ENCODE measurements at places on chromosomes 12 and 14.
A peak's percentile ranks its signal among the peaks of the same experiment; 100 is the strongest.

DNA sequence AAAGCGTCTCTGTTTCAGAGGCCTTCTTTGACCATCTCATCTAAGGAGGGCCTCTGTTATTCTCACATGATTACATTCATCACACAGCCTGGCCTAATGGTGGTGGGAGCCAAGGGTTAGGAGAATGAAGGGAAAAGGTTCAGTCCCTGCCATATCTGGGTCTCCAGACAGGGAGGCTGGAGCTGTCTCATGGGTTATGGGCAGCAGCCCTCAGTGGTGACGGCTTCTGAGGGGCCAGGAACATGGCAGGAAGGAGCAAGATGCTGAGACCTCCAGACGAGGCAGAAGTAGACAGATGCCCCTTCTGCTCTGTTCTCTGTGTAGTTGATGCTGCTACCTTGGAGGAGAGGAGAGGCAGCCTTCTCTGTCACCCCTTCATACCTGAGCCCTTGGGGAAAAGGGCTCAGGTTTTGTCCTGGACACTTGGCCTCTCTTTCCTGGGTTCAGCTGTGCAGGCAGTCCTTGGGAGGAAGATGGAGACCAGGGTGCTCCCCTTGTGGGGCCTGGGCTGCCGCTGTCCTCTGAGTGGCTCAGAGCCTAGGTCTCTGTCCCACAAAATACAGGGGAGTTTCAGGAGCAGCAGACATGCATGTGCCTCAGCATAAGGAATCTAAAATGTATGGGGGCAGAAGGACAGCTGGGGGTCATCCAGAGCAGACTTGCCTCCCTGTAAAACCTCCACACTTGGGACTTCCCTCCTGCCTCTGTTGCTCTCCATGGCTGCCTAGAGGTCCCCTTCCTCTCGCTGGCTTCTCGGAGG lies 3.6 kb downstream of the IFI27L2 start:
- DNase-seq: no peak

GRCh38 chr12:70070494-70071007 lies 172.7 kb upstream of the CNOT2 start:
- peak; percentile 98 for DNase-seq

DNA sequence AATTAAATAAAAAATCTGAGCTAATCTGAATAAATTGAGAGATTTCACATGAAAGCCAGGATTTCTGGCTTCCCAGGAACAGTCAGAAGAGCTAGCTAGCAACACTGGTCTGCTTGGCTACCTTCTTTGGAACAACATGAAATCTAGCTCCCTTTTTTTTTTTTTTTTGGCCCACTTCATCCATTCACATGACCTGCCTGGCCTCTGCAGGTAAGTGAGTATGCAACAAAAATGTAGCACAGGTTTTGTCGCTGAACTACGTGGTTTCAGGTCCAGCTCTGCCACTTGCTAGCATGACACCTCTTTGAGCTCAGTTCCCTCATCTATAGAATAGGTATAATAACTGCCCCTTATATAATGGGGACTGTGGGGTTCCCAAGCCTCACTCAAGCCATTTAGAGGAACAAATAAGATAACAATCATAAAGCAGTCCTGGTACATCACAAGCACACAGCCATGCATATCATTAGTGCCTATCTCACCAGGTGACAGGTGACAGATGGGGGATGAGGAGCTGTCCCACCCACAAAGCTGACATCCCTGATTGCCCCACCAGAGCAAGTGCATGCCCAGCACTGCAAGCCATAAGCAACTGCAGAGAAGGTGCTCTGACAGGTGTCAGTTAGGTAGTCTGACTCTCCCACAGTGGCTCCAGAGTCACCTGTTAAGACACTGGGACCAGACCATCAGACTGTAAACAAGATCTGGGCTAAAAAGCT lies 25.6 kb downstream of the PXN start:
- DNase-seq: no peak

GRCh38 chr12:91441246-91441645 lies 258.6 kb upstream of the DCN start:
- DNase-seq: no peak

- DNase-seq: peak; percentile 53
Observed at GRCh38 chr14:54219261-54220070, 177.3 kb upstream of the CDKN3 start.

DNA sequence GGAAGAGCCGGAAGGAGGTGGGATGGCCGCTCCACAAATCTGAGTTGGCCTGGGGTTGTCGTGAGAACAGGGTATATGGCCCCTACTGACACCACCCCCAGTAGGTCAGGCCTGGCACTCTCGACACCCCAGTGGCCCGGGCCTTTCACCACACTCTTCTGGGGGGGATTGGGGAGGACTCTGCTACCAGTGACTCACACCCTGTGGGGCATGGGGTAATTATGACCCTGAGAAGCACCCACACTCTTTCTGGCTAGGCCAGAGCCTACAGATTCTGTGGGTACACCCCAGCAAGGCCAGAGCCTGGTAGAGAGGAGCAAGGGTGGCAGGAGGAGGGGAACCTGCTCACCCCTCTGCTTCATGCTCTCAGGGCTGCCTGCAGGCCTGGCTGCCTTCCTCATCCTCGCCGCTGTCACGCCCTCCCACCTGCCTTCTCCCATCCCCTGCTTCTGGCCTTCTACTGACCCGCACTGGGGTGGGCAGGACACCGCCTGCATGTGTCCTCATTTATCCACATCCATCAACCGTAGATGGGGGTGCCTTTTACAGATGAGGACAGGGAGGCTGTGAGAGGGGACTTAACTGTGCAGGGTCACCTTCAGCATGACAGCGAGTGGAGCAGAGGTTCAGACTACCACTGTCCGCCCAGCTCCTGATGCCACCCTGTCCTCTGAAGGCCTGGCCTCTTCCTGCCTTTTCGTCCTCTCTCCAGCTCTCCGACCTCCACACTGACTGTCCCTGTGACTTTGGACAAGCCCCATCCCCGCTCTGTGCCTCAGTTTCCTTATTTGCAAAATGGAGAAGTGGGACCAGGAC lies 18.4 kb downstream of the ASB2 start:
- no peak for DNase-seq

DNA sequence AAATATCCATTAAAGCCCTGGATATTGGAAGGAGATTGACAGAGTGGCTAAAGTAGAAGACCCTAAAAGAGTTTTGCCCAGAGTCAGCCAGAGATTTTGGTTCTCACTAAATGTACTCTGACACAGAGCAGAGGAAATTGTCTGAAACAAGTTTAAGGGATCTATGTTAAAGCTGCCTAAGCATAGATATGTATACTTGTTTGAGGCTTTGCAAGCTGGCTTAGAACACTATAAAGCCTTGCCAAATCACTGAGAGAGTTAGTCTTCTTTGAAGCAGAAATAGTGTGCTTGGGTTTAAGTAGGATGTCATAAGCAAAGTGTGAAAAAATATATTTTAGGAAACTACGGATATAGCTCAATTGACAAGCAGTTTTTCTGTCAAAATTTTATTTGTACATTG lies 653.5 kb downstream of the FSCB start:
- DNase-seq: no peak

DNA sequence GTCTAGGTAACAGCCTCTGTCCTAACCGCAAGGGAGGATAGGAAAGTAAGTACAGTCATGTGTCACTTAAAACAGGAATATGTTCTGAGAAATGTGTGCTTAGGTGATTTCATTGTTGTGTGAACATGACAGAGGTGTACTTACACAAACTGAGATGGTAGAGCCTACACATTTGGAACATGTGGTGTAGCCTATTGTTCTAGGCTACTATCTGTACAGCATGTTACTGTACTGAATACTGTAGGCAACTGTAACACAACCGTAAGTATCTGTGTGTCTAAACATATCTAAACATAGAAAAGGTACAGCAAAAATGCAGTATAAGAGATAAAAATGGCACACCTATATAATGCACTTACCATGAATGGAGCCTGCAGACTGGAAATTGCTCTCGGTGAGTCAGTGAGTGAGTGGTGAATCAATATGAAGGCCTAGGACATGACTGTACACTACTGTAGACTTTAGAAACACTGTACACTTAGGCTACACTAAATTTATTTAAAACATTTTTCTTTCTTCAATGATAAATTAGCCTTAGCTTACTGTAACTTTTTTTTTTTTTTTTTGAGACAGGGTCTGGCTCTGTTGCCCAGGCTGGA lies 13.2 kb upstream of the MDM2 start:
- DNase-seq: peak; percentile 70

Measured in fibroblast of skin of abdomen (primary cell).